ENCODE measurements at places on chromosomes 6 and 20.

DNA sequence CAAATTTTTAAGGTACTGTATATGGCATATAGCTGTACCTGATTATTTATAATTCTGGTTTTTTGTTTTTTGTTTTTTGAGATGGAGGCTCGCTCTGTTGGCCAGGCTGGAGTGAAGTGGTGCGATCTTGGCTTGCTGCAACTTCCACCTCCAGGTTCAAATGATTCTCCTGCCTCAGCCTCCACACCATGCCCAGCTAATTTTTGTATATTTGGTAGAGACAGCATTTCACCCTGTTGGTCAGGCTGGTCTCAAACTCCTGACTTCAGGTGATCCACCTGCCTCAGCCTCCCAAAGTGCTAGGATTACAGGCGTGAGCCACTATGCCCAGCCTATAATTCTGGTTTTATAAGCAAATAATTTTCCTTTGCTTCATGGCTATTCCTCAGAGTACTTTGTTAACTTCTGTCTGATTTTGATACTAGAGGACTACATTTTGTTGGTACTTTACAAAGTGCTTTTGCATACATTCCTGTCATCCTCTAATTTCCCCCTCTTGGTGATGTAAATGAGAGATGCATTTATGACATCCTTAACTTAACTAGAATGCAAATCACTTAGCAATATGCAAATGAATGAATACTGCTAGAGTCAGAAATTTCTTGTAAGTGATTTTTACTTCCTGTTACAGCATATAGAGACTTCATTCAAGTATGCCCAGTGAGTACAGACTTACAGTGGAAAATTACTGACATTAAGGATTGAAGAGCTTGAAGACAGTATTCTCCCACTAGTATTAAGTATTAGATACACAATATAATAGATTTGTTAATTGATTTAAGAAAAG lies 35.7 kb upstream of the ARID1B start:
- no peak for DNase-seq

DNA sequence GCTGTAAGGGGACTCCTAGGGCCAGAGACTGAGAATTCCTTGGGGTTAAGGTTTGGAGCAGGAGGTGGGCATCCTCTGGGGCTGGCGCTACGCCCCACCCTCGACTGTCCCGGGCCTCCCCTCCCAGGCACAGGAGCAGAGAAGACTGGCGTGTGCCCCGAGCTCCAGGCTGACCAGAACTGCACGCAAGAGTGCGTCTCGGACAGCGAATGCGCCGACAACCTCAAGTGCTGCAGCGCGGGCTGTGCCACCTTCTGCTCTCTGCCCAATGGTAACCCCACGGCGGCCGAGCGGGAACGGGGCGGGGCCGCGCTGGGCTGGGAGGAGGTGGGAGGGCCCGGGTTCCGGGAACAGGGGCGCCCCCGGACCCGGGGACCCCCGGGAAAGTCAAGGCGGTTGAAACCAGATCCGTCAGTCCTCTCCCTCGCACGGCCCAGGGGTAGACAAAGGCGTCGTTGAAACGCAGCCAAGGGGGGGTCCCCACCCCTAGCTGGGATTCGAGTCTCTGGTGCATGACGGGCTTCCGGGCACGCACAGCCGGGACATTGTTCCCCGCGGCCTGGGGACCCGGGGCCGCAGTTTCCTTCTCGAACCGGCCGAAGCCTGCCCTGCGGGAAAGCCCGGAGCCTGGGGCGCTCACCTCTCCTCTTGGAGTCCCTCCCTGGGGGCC lies 844 bp downstream of the WFDC2 start:
- peak; percentile 10 for DNase-seq

- no peak for DNase-seq
Observed at GRCh38 chr6:126811321-126811720, 307.1 kb upstream of the RSPO3 start.

GRCh38 chr20:6940048-6940447 lies 172.6 kb downstream of the BMP2 start:
- DNase-seq = no peak

DNA sequence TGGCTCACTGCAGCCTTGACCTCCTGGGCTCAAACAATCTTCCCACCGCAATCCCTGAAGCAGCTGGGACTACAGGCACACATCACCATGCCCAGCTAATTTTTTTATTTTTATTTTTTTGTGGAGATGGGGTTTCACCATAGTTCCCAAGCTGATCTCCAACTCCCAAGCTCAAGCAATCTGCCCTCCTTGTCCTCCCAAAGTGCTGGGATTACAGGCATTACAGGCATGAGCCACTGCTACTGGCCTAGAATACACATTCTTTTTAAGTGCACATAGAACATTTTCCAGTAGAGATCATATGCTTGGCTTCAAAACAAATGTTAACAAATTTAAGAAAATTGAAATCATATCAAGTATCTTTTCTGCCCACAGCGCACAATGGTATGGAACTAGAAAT lies 176.8 kb upstream of the MARCKS start:
- DNase-seq = no peak

- DNase-seq = no peak
Observed at GRCh38 chr20:32560989-32561830, 23.9 kb downstream of the NOL4L start.

GRCh38 chr6:8758412-8758811 lies 323.1 kb upstream of the SLC35B3 start:
- DNase-seq = no peak

DNA sequence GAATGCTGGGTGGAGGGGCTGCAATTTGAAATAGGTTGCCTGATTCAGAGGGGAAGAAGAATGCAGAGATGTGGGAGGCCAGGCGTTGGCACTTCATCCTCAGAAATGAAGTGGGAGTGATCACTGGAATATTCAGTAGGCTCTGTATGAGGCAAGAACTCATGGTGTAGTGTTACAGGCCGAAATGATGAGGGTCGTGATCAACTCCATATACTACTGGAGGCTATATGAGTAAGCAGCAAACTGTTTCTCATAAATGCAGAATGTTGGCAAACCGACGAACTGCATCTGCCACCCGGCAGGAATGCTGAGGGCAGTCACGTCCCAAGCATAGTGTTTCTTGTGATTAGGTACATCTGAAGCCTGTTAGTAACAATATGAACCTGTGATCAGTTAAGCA lies 12.7 kb downstream of the KCNS1 start:
- no peak for DNase-seq

GRCh38 chr6:39003072-39003471 lies 45.5 kb upstream of the GLP1R start:
- no peak for DNase-seq

GRCh38 chr6:7048894-7049293 lies 58.9 kb upstream of the RREB1 start:
- no peak for DNase-seq

- DNase-seq = no peak
Observed at GRCh38 chr6:72783666-72784065, 161.8 kb downstream of the KCNQ5 start.

- DNase-seq = no peak
Observed at GRCh38 chr20:20037960-20038359, 14.3 kb downstream of the CRNKL1 start.

DNA sequence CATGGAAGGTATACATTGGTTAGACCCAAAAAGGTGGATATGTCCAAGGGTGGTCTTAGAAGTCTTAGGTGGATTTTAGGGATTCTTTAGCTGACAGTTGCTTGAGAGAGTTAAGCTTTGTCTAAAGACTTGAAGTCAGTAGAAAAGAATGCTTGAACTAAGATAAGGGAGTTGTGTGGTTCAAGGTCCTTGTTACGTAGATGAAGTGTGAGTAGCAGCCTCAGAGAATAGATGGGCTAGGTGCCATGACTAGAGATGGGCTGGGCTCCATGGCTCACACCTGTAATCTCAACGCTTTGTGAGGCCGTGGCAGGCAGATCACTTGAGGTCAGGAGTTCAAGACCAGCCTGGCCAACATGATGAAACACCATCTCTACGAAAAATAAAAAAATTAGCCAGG lies 1.7 kb downstream of the SHLD1 start:
- DNase-seq = no peak

DNA sequence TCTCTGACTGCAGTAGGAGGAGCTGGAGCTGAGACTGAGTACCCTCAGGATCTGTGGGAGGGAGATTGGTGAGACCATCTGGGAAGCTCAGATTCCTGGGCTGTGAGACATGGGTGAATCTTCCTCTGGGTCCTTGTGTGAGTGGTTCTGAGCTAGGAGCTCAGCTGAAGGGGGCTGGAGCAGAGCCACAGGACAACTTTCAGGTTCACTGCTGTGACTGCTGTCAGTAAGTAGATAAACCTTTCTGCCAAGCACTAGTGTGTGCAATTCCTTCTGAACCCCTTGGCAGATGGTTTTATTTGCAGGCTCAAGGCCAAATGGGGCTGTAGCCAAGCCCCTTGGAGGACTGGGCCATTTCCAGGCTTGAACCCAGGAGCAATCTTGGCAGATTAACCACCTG lies 49.6 kb upstream of the SNAP91 start:
- no peak for DNase-seq

- DNase-seq = no peak
Observed at GRCh38 chr6:152952866-152953509, 29.9 kb downstream of the FBXO5 start.

DNA sequence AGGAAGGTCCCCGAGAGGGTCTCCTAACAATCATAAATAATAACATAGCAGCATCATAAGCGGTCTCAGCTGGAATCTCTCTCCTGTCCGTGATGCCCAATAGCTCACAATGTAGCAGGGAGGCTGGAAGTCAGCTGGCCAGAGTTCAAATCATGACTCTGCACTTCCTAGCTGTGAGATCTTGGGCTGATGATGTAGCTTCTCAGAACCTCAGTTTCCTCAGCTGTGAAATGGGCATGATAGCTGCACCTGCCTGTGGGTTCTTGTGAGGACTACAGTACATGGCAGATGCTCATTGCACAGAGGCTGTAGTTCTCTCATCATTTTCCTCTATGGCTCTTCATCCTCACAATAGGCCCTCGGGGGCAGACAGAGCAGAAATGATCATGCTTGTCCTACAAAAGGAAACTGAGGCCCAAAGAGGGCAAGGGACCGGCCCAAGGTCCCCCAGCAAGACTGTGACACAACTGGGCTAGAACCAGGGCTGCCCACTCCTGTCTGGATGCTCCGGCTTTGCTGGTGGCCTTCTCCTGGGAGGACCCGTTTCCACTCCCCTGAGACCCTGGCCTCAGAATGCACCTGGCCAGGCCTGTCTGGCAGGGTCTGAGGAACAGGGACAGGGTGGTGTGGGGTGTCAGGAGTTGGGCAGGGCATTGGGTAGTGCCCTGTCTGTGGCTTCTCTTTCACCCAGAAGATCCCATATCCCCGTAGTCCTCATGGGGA lies 17.7 kb downstream of the SLC12A5 start:
- DNase-seq = no peak

Measured in stimulated activated CD4-positive, alpha-beta T cell treated with anti-CD3 and anti-CD28 coated beads, Interleukin-12 subunit alpha, Interleukin-12 subunit beta, amount 100 ng/mL, for 4 hours (primary cell).